NCI-H2171 treated with DMSO at 0.1 percent for 48 hours (cell line): ENCODE measurements at places on chromosomes 3 and 15.

DNA sequence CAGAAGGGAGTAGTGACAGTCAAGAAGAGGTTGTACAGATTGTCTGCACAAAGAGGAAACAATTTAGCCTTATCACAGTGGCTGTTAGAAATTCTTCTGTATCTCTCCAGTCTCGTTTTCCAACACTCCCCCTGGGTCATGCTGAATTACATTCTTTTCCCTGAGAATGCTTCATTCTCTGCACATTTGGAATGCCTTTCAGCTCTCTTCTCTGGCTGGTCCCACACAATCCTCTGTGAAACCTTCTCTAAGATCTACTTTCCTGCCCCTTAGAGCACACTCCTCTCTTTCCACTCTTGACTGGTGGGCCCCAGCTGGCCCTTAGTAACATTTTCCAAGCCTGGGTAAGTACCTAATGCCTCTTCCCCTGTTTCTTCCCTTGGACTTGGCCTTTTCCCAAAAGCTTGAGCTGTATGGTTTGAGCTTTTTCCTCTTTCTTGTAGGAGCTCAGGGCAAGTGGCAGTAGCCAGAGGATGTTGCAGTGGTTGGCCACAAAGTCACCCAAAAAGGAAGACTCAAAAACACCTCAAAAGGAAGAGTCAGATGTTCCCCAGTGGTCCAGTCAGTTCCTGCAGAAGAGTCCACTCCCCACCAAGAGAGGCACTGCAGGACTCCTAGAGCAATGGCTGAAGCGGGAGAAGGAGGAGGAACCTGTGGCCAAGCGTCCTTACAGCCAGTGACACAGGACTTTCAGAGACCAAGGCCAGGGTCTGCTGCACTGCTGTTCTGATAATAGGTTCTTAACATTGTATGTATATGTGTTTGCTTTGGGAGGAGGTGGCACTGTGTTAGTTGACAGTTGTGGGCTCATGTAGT lies 25.7 kb downstream of the HMCES start:
- no peak for DNase-seq

DNA sequence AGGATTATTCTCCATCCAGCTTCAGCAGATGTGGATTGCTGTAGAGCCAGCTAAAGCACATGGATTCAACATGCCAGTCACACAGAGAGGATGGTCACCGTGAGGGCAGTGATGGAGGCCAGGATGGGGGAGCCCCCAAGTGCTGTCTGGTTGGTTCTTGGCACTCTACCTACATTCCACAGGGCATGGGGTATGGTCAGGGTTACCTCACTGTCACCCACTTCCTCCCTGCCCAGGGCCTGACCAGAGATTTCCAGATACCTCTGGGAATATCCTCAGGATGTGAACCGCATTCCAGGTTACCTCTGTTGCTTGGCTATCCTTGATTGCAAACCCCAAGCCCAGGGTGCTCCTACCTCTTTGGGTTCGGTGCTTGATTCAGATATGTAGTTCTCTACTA lies 147.3 kb upstream of the TRIM42 start:
- no peak for DNase-seq

GRCh38 chr3:33006571-33007286 lies 55.3 kb downstream of the CCR4 start:
- no peak for DNase-seq

DNA sequence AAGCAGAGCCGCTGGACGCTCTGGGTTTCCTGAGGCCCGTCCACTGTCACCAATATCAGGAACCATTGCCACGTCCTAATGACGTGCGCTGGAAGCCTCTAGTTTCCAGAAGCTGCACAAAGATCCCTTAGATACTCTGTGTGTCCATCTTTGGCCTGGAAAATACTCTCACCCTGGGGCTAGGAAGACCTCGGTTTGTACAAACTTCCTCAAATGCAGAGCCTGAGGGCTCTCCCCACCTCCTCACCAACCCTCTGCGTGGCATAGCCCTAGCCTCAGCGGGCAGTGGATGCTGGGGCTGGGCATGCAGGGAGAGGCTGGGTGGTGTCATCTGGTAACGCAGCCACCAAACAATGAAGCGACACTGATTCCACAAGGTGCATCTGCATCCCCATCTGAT lies 3.3 kb downstream of the RHO start:
- DNase-seq, result no peak

- DNase-seq, result no peak
Observed at GRCh38 chr15:45660231-45660979, 25.6 kb downstream of the SQOR start.

DNA sequence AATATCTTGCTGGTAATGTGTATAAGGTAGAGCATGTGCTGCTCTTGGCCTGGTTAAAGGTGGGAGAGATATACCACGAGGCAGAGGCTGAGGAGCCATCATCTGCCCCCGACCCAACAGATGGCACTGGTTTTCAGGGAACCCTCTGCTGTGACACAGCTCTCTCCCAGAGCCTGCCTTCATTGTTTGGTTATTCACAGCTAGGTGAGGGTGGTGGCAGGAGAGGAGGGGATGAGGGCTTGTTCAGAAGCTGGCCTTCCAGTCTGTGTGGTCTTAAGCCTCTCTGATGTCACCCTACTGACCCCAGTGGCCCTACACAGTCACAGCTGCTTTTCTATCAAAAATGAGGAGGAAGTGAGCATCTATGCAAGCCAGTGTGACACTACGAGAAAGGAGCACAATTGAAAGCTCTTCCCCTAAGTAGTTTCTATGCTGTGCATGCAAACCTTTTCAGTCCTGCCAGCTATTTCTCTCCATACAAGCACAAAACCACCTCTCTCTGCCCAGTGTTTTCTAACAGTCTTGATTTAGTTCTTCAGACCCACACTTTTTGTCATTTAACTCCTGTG lies 258.4 kb upstream of the AGTR1 start:
- DNase-seq, result no peak

DNA sequence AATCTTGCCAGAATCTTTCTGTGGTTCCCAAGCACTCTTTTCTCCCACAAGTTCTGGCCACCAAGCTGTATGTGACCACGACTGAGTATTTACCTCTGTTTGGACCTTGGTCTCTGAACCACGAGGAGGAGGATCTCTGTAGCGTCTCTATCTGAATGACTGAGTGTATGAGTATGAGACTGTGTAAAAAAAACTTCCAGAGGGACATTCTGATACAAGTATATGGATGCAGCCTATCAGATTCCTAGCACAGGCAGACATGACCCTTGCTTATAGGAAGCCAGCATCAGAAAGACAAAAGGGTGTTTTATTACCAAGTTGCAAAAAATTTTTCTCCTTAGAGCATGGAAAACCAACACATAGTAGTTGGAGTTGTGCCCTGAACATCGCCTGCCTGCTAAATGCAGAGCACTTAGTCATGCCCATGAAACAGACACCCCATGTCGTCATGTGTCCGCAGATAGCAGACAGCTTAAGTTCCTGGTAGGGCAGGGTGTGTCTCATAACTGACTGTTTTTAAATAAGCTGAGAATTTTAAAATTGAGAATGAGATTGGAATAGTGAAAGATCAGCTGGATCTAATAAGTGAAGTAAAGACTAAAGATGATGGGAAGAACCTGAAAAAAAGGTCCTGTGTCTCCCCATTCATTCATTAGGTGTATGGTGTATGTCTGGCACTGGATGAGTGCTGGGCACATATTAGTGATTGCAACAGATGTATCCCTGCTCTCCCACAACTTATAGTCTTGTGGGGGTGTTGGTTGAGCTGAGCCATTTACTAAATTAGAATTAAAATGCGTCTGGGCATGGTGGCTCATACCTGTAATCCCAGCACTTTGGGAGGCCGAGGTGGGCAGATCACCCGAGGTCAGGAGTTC lies 30.9 kb downstream of the DAG1 start:
- DNase-seq, result no peak

- DNase-seq, result no peak
Observed at GRCh38 chr3:47365213-47366153, 15.3 kb upstream of the PTPN23 start.
